ENCODE measurements at places on chromosomes 7 and 10.

- DNase-seq, result no peak
Observed at GRCh38 chr10:114635101-114635500, 23.0 kb downstream of the ABLIM1 start.

DNA sequence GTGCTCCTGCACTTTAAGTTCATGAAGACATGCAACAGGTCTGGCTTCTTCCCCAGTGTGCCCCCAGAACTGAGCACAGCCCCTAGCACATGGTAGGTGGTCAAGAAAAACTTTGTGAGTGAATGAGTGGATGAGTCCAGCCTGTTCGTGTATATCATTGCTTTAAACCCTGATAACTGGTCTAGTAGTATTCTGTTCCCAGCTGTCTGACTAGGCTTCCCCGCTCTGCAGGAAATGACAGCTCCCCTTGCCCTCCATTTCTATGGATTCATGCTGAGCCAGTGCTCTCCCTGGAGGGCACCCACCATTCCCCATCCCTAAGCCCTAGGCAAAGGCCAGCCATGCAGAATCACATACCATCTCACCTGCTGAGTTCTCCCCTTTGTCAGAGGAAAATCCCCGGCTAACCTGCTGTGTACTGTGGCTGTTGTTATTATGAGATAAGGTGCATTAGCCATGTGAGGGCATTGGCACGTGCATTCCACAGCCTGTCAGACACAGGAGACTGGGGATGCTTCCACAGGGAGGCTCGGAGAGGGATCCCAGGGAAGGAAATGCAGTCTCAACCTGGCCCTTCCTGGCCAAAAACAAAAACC, 698.9 kb downstream of the GRID1 start:
- no peak for DNase-seq

- no peak for DNase-seq
Observed at GRCh38 chr7:74521855-74522254, 68.1 kb downstream of the GTF2IRD1 start.

DNA sequence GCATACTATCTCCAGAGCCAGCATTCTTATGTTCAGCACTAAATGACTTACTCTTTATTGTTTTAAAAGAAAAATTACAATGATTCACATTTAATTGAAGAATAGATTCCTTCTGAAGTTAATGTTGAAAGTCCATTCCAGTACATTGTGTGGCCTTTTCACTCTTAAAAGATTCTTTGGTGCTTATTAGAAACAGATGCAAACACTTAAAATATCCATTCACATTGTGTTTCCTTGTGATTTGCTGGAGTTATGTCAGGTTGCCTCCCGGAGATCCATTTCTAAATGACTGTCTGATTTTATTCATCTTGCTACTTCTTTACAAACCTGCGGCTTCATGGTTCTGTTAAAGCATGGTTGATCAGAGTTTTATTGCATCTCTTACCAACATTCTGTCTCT, 152.8 kb downstream of the FOXP2 start:
- no peak for DNase-seq

GRCh38 chr10:91925022-91925320, 1.4 kb downstream of the BTAF1 start:
- no peak for DNase-seq

DNA sequence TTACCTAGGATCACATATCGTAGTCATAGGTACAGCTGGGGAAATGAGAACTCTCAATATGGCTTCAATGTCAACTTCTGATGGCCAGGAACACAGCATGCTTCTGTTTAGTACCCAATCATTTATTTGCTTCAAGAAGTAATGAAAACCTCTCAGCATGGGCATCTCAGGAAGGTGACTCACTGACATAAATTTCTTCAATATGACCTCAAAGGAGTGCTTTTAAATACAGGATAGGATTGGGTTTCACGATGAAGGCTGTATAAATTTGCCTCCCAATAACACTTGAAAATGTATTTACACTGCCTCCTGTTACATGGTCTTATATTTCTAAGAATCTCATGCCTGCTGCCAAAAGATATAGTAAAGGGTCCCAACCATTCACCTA, 15.1 kb downstream of the ITGA8 start:
- no peak for DNase-seq

DNA sequence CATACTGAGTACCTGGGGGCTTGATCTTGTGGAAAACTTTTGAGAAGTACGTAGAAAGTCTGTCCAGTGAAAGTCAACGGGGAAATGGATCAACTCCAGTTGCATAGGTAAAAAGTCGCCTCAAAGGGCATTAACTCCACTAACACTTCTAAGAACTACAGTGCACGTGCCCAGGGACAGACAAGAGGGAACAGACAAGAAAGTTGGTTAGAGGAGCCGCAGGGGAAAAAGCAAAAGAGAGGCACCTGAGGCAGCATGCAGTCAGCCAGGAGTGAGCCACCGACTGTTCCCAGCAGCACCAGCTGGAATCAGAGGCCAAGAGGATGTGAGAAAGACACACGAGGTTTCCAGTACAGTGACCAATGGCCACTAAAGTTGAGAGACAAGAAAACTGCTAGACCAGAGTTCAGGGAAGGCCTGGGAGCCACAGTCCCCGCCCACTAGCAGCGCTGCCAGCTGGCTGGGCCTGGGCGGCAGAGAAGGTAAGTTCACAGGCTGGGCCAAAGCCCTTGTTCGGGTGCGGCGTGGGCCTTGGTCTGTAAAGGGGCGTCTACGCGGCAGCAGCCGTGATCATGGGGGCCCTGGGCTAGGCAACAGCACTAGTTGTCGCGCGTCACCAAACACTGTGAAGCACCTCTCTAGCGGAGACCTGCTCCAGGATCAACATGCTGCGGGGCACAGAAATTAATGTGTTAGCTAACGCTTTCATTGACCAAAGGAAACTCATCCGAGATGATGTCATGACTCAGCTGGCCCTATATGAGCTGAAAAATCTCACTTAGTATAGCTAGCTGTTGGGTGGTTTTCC, 14.0 kb downstream of the ITGB1 start:
- no peak for DNase-seq

GRCh38 chr10:23521735-23522134, 82.9 kb downstream of the OTUD1 start:
- DNase-seq, result no peak

DNA sequence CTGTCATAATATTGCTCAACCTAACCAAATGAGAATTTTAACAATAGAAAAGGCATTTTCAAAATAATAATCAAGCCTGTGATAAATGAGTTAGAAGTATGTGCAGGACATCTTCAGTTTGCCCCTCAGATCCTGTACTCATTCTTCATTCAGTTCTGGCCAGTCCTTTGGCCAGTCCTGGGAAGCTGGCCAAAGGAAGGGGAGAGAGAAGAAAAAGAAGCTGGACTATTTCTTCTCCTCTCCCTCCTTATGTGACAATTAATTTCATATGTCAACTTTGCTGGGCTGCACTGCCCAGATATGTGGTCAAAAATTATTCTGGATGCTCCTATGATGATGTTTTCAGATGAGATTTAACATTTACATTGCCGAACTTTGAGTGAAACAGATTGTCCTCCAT, 31.6 kb upstream of the ITGB8 start:
- DNase-seq, result no peak

DNA sequence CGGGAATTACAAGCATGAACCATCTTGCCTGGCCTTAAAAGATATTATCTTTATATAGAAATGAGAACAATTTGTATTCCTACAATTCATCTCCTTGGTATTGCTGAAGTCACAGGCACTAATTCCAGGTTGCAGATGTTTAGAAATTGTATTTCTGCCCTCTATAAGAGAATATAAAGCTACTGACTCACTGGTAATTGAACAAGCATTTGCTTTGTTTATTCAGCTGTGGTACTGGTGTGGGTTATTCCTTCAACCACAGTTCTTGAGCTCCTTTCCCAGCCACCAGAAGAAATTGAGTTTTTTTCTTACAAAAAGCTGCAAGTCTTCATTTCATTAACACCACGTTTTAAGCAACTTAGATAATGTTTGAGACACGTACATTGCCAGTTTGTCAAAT, 29.0 kb upstream of the MPP7 start:
- DNase-seq, result no peak

DNA sequence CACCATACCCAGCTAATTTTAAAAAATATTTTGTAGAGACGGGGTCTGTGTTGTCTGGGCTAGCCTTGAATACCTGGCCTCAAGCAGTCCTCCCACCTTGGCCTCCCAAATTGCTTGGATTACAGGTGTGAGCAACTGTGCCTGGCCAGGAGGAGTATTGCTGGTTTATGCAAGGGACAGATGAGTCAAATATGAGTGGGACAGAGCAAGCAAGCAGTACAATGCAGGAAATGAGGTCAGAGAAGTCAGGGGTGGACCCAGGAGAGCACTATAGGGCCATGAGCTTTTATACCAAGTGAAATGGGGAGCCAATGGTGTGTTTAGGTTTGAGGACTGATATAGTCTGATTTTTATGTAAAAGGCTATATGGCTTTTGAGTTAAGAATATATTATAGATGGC, 6.3 kb downstream of the TSPAN13 start:
- DNase-seq, result no peak

DNA sequence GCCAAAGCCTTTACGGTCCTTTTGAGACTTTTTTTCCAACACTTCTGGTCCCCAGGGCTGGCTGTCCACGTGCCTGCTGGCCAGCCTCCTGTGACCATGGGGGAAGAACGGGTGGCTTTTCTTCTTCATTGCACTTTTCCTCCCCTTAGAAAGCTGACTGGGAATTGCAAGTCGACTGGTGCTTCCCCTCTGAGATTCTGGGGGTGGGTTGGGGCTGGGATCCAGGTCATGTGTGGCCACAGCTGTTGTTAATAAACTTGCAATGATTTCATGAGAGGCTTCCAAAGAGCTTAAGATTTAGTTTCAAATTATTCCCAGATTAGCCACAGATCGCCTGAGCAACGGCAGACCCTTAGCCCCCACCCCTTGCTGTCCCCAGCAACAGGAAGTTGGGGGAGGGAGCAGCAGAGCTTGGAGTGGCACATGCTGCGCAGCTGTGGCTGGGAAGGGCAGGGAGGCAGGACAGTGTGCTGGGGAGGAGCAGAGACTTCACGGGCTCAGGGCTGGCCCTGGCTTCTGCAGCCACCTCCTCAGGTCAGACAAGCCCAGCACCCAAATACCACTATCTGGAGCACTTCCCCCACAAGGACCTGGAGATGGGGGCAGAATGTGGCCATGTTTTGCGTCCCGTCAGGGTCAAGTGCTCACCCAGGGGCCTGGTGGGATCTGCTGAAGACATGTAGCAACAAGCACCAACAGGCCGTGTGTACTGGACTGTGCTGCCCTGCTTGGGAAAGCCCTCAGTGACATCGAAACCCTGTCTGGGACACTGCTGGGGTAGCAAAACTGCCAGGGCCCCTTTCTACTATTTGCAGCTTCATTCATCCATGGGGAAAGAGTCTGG, 147.1 kb downstream of the RNF216 start:
- no peak for DNase-seq

DNA sequence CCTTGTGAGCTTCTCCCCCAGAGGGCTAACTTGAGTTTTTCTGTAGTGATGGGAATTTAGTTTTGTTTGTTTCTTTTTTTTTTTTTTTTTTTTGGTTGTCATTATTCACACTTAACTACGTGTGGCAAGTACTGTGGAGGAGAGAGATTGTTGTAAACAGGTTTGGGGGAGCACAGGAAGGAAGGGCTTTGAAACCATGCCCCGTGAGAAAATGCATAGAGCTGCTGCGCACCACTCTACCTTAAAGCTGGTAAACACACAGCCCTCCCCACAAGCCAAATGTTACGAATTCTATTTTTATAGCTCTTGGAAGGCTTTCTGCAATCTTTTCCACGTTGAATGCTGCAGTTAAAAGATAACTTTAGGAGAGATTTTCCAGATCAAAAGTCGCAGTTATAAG, 76.2 kb downstream of the ZNF22 start:
- DNase-seq, result no peak

DNA sequence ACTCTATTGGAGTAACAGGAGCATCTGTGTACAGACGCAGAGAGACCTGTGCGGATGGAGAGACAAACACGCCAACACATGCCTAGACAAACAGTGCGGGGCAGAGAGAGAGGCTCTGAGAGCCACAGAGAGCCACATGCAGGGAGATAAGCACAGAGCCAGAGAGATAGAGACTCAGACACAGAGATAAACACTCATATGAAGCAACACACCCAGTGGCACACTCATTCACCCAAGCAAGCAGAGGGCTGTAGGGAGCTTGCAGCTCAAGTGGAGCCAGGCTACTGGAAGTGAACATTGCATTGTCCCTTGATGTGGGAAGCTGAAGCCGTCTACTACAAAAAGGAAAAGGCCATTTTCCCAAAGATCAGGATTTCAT, 46.6 kb upstream of the PODXL start:
- no peak for DNase-seq

GRCh38 chr7:128891110-128891941, 19.2 kb downstream of the KCP start:
- no peak for DNase-seq

DNA sequence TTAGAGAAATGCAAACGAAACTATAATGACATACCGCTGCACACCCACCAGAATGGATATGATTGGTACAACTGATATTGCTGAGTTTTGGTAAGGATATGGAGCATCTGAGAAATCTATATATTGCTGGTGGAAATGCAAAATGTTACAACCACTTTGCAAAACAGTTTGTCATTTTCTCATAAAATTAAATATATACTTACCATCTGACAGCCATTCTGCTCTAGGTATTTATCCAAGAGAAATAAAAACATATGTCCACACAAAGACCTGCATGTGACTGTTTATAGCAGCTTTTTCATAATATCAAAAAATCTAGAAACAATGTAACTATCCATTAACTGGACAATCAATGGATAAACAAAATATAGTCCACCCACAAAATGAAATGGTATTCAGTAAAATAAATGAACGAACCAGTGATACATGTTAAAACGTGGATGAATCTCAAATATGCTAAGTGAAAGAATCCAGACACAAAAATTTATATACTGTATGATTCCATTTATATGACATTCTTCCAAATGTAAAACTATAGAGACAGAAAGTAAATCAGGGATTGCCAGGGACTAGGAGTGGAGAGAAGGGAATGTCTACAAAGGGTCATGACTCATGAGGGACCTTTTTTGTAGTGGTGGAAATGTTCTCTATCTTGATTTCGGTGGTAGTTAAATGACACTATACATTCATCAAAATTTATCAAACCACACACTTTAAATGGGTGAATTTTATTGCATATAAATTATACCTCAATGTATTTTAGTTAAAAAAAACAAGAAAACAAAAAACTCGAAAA, 312.0 kb upstream of the GLI3 start:
- DNase-seq, result no peak

DNA sequence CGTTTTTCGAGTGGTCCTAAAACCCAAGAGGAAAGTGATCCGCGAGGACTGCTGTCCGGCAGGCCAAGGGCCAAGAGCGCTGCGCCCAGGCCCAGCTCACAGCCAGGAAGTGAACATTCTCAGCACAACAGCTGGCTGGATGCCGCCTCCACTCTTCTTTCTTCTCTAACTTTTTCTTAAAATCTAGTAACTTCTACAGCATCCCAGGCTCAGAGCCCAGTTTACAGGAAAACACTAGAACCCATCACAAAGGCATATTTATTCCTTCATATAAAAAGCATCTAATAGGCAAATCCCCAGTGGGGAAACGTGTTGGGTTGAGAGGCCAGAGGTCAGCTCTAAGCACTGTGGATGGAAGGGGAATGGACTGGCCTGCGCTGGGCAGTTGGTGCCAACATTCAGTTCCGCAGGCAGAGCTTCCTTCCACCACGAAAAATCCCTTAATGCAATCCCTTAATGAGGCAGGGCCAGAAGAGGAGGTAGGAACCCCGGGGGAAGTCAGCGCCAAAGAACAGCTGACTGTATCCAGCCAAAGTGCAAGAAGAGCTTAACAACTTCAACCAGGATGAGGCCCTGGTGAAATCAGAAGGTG, 74.8 kb downstream of the ZRANB1 start:
- no peak for DNase-seq

- no peak for DNase-seq
Observed at GRCh38 chr10:100519311-100520051, at the start of gene SEC31B. TSS of gene SEC31B (minus strand) at chr10:100519861. CDS start at chr10:100516952, 2,909 bp downstream.

Data from activated CD8-positive, alpha-beta memory T cell treated with anti-CD3 and anti-CD28 coated beads for 1 hour (primary cell).